Urinary bladder (tissue), 4 donors: ENCODE measurements at places on chromosomes 16 and 17. TPM values are rescaled to one million over a fixed set of nuclear protein-coding genes. Genes with fewer than 3 reads are reported as not detected.

- no peak for DNase-seq
These were observed 66.3 kb downstream of the BPTF start for GRCh38 chr17:67891481-67892119.

GRCh38 chr17:49260011-49260816 is 29.6 kb upstream of the PHOSPHO1 start:
- no peak for DNase-seq

- DNase-seq: no peak
These were observed 1.8 kb downstream of the C16orf54 start for GRCh38 chr16:29743827-29744531.

DNA sequence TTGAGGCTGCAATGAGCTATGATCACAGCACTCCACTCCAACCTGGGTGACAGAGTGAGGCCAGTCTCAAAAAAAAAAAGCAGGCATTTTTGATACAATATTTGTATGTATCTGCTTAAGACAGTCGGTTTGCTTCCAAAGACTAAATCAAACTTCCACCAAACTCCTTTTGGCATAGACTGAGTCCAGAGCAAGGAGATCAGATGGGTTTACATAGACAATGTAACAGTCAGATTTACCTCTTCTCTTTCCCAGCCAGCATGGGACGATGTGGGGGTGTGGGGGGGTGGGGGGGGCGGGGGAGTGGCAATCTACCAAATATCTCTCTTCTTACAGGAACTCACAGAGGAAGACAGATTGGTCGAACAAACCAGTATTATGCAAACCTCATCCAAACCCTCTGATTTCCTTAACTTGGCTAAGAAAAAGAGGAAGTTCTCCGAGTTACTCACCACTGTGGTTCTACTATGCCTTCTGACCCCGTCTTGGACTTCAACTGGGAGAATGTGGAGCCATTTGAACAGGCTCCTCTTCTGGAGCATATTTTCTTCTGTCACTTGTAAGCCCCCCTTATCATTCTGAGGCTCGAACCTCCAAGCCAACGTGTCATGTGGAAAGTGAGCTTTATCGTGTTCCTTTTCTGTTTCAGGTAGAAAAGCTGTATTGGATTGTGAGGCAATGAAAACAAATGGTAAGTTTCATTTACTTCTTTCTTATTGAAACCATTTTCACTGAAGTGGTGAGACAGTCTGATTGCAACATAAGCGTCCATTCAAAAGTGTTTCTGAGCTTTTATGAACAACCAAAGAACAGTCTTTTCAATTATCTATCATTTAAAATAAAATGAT is at the start of gene MILR1:
Gene MILR1 (plus strand): TSS at position 451 of the 848 bp plus-strand sequence. CDS start 54 bp downstream, at position 505.
- DNase-seq: no peak

- no peak for DNase-seq
These were observed 116.8 kb upstream of the SOX9 start for GRCh38 chr17:72004011-72004427.

- no peak for DNase-seq
These were observed 9.4 kb downstream of the TBX4 start for GRCh38 chr17:61461586-61461966.

SLC9A5 gene
- 0.29 TPM for polyA plus RNA-seq

VPS25 gene
- 71.6 TPM for polyA plus RNA-seq

DNA sequence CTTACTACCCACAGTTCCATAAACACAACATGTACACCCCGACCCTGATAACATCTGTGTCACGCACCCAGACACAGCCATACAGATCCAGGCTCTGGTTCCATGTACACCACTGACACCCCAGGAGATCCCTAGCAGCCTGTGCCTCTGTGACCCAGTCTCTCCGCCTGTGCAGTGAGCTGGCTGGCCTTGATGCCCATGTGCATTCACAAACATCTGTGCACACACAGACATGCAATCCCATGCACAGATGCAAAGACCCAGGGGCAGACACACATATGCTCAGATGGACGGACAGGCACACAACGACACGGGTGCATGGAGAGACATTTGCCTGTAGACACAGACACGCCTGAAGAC is 4.1 kb downstream of the CCDC102A start:
- no peak for DNase-seq

SMYD4 gene
- 12.8 TPM for polyA plus RNA-seq

- no peak for DNase-seq
These were observed 21.2 kb downstream of the IGFBP4 start for GRCh38 chr17:40464392-40464855.

DNA sequence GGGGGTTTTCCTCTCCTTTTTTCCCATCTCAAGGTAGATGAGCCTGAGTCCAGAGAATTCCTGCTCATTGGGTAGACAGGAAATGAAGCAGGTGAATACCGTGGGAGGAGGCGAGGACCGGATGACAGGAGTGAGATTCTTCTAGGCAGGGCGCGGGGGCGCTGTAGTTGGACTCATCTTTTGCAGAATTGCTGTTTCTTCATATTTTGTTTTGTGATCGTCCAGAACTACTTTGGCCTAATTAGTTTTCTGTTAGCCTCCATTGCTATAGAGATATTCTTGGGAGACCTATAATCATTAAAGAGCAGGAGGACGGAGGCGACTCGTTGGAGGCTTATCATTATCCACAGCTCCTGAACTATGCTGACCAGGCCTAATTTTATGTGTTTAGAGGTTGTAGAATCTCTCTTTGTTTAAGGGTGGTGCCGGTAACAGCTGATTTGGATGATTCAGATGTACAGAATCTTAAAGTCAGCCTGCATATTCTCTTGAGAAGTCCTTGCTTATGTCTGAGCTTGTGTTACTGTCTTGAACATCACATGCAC is 650 bp downstream of the ATP6V0A1 start:
- DNase-seq: no peak

DNA sequence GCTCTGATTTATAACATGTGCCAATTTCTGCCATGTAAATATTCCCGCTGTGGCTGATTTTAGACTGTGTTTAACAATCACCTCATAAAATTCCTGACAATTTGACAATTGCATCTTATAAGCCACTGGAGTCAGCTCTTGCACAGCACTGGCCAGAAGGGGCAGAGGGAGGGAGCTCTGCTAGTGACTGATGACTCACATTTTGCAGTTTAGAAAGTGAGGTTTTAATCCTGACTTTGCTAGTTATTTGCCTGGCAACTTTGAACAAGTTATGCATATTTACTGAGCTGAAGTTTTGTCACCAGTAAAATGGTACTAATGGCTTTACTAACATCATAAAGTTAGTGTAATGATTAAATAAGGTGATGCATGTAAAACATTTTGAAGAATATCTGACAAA is 452.3 kb downstream of the CNTNAP4 start:
- DNase-seq: no peak

DNA sequence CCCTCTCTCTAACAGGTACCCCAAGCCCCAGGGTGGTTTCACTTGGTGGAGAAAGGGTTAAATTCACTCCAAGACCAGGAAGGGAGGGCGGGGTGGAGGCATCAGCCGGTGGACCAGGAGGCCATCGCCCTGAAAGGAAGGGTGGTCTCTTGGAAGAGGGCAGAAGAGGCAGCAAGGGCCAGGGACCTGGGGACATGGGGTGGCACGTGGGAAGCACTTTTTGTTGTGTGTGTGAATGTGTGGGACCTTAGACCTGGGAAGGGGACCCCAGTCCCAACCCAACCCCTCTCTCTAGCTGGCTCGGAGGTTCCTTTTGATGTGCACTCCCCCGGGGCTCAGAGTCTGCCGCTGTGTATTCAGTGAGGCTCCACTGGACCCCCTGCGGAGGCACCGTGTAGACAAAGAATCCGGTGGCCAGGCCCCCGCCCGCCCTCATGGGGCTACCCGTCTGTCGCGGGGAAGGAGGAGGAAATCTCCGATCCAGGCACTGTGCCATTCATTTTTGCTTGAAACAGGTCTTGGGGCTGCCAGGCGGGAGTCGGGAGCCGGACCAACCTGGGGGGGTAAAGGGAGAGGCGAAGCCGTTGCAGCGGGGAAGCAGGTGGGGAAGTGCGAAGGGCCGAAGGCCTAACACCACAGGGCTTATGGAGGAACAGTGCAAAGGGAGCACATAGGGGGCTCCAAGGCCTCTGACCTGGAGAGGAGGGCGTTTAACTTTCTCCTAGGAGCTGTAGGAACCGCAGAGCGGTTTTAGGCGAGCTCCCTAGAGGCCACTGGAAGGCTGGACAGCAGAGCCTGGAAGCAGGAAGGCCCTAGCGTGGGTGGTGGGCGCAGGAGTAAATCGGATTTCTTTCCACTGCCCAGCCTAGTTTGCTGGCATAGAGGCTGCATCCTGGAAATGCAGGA is 3.2 kb upstream of the WNT3 start:
- no peak for DNase-seq

DNA sequence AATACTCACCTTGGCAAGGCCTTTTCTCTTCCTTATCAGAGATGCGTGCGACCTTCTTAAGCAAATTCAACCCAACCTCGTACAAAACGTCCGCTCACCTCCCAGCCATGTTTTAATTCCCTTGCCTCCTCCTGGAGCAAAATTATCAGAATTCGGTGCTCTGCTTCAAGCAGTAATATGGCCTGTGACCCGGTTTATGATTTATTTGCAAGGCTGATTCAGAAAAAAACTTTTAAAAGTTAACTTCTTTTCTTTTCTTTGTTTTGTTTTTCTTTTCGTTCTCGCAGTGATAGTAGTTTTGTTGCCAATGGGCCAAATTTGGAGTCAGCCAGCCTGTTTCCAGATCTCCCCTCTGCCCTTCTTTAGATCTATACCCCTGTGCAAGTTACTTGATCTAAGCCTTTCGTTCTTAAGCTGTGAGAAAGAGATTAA is at the start of gene PHLPP2:
Gene PHLPP2 (minus strand): TSS at position 382 of the 432 bp plus-strand sequence. CDS start 9,906 bp downstream, outside the sequence.
- no peak for DNase-seq

DNA sequence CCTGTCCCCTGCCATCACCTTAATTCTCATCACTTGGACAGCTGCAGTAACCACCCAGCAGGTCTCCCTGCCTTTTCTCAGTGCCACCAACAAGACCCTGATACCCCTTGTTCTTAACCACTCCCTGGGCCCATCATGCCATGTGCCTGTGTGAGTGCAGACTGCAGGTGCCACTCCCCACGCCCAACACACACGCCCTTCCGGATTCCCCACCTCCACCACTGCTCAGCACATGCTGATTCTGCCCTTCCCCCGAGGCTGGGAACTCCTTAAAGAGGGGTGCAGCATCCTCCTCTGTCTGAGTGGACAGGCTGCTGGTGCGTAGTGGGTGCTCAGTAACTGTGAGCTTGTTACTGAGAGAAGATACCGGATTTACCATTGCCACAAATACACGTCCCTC is 52.4 kb downstream of the PLD6 start:
- no peak for DNase-seq

DNA sequence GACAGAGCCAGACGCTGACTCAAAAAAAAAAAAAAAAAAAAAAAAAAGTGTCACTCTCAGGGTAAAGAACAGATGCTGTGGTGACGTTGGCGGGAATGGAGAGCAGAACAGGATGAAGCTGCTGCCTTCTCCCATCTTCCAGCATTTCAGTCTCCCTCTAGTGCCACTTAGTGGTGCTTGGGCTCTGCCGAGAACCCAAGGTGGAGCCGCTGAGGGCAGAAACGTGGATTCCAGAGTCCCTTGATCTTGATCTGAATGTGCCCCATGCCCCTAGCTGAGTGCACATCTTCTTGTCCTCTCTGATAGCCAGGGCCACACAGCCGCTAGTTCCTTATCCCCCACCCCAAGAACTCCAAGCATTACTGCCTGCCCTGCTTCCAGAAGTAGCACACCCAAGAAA is 43.2 kb upstream of the FA2H start:
- no peak for DNase-seq

KRTAP4-1 gene
- not detected for polyA plus RNA-seq

- DNase-seq: no peak
These were observed 7.3 kb downstream of the CDH13 start for GRCh38 chr16:82633964-82634600.

CTDNEP1 gene
- polyA plus RNA-seq: 89.2 TPM

DNA sequence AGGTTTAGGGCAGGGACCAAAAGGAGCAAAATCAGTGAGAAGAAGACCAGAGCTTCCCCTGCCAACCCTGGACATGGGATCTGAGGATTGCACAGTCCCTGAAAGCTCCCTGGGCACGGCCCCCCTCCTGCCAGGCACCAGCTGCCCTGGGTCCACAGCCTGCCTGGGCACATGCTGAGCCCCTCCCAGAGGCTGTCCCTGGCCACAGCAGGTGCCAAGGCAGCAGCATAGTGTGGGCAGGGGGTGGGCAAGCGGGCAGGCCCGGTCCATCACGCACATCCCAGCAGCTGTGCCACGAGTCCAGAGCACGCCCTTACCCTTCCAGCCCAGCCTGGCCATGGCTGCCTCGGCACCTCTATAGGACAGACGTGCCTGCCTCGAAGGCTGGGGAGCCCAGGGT is 12.7 kb downstream of the SCN4A start:
- DNase-seq: no peak

LDHD gene
- polyA plus RNA-seq: 4.6 TPM

- no peak for DNase-seq
These were observed 41.2 kb downstream of the TTC19 start for GRCh38 chr17:16040710-16041251.

DNA sequence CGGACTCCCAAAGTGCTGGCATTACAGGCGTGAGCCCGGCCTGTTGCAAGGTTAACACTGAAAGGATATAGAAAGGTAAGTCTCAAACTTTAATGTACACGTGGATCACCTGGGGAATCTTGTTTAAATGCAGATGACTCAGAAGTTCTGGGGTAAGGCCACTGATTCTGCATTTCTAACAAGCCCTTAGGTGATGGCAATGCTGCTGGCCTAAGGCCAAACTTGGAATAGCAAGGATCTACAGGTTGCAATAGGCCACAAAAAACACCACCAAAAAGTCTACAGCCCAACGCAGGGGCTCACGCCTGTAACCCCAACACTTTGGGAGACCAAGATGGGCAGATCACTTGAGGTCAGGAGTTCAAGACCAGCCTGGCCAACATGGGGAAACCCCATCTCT is 4.2 kb downstream of the CMTM4 start:
- no peak for DNase-seq

DNA sequence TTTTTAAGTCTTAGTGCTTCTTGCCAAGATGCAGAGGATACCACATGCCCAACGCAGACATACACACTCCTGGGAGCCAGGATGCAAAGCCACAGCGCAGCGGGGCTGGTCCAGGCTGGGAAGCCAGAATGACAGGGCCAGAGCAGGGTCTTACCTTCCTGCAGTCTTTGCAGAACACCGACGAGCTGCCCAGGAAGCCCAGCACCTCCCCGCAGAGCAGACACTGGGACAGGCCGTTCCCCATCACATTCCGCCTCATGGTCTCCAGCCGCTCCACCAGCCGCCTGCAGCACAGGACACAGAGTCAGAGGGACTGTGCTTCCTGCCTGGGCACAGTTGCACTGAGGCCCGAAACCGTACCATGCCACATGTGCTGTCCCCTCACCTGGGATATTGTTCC is 33.3 kb downstream of the RPH3AL start:
- DNase-seq: no peak

DNA sequence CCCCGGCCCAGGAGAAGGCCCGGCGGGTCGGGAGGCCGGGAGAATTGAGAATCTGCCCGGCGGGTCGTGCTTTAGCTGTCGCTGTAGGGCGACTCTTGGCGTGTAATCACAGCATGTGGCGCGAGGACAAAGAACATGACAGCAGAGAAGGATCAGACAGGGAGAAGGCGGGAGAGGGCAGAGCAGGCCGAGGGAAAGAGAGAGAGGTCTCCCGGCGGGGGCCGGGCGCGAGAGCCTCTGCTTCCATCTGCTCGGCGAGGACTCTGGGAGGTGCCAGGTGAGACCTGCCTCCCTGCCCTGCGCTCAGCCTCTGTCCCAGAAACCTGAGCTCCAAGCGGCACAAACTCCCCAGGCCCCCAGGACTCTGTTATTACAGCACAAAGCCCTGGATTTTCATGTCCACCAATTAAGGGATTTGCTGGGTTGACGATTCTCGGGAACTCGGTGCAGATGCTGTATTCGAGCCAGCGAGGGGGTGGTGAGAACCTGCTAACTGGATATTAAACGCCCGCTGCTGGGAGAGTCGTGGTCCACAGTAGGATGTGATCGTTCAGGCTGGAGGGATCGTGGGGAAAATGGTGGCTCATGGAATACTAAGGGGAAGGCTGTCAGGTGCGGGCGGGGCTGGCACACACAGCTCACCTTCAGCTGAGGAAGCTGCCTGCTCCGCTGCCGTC is 172.0 kb upstream of the CIBAR2 start:
- DNase-seq: no peak

SLC52A1 gene
- polyA plus RNA-seq: 0.35 TPM
